Foreskin fibroblast (primary cell): ENCODE measurements at places on chromosomes 1 and 21.

GRCh38 chr1:29685387-29685786, 449.1 kb downstream of the PTPRU start:
- DNase-seq: no peak

GRCh38 chr1:45407629-45408287, 67.5 kb upstream of the MUTYH start:
- DNase-seq: no peak

DNA sequence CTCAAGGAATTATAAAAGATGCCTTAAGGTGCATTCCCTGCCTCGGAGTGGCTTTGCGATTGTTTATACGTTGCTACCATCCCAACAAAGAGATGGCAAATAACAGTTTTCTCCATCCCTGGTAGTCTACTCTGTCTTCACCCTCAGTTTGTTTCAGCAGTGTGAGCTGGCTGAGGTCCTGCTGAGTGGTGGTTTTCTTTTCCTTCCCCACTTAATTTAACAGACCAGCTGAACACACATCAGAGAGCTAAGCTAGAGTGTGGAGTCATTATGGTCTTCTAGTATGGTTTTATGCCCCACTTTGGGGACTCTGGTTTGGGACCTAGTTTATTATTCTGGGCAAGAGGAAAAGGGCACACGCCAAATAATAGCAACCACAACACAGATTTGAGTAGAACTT, 2.2 kb downstream of the PIGV start:
- DNase-seq: no peak

GRCh38 chr1:23446661-23447310, 22.2 kb upstream of the TCEA3 start:
- DNase-seq: no peak

DNA sequence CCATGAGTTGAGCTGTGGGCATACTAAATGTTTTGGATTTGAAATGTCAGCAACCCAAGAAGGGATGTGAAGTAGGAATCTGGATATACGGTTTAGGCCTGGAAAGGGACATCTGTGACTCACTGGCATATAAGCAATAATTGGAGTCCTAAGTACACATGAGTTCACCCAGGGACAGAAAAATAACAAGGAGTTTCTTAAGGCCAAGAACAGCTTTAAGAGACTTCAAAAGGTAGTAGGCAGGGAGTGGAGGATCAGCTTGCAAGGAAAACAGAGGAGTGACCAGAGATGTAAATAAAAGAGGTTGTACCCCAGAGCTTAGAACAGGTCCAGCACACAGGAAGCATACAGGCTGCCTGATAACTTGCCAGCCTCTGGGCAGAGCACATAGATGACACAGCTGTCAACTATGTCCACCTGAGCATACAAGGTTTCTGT, 28.1 kb downstream of the TMEM50B start:
- DNase-seq: peak; percentile 39

DNA sequence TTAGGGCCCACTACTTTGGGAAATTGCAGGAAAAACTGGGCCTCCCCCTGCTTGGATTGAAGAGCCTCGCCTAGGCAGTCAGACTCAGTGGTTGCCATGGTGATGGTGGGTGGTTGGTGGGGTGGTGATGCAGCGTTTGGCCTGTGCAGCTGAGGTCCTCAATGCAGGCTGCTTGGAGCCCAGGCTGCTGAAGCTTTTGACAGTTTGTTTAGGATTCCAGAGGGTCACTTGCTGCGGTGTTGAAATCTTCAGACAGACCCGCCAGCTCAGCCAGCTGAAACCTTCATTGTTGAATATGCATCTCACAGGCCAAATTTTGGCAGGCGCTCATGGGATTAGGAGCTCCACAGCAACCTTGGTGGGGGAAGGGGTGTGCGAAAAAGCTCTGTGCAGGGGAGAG, 67.9 kb downstream of the CACNA1E start:
- no peak for DNase-seq

GRCh38 chr21:34675871-34676270, 7.1 kb downstream of the CLIC6 start:
- DNase-seq: no peak

DNA sequence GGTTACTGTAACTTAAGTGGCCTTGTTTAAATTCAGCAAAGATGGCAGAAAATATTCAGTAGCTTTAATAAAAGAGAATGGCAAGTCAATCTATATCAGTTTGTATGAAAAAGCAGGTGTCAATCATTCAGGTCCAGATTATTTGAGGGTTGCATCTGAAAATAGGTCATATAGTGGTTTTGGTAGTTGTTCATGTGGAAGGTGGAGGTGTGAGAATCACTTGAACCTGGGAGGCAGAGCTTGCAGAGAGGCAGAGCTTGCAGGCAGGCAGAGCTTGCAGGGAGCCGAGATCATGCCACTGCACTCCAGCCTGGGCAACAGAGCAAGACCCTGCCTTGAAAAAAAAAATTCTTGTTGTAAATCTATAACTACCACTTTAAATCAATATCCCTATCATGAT, 88.6 kb downstream of the ZSWIM5 start:
- DNase-seq: no peak

- peak; percentile 7 for DNase-seq
Measured at GRCh38 chr1:62070384-62071011, 124.2 kb upstream of the L1TD1 start.

- DNase-seq: no peak
Measured at GRCh38 chr1:185104083-185104482, 52.7 kb downstream of the TRMT1L start.

GRCh38 chr1:54287176-54287650, 87.2 kb downstream of the MRPL37 start:
- DNase-seq: peak; percentile 61

GRCh38 chr1:37476087-37476452, 1.7 kb downstream of the ZC3H12A start:
- DNase-seq: no peak

DNA sequence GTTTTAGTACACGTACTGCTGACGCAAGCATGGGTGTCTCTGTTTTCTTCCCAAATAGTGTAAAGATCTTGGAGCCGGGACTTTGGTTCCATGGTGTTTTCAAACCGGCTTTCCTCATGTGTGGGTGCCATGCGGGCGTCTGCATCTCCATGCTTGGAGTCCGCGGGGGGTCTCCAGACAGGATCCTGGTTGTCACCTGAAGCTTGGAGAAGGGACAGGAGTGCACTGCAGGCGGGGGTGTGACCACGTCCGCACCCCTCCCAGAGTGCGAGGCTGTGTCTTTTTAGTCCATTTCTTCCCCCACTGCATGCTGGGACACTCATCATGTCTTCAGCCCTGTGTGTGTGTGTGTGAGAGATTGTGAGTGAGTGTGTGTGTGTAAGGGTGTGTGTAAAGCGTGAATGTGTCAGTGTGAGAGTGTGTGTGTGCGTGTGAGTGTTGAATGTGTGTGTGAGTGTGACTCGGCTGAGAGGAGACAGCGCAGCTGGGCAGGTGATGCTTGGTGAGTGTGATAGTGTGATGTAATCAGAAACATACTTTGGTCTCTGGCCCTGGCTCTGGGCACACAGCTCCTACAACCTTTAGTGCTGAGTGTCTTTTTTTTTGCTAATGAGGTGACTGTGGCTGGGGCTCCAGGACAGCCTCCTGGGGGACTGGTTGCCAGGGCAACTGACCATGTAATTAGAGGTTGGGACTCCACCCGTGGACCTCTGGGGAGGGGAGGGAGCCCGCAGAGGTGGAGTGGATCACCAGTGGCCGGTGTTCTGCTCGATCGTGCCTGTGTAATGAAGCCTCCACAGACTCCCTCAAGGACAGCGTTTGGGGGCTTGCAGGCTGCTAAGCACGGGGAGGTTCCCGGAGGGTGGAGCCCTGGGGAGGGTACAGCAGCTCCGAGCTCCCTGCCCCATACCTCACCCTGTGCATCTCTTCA, 55.1 kb downstream of the AGPAT3 start:
- no peak for DNase-seq

DNA sequence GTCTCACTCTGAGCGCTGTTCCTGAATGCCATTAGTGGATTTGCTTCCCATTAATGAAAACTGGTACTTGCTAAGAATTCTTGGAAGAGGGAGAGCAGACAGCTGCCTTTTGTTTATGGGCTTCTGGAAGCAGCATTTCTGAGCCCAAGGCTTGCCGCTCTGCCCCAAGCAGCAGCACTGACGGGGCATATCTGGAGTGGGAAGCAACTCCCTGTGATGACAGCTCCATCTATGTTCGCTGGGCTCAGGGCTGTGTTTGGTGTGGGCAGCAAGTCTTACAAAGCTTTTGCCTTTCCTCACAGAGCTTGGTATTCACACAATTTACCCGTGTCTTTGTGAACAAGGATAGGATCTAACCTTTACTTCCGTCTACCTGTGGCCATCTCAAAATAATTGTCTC, 72.2 kb downstream of the DDX20 start:
- DNase-seq: no peak

DNA sequence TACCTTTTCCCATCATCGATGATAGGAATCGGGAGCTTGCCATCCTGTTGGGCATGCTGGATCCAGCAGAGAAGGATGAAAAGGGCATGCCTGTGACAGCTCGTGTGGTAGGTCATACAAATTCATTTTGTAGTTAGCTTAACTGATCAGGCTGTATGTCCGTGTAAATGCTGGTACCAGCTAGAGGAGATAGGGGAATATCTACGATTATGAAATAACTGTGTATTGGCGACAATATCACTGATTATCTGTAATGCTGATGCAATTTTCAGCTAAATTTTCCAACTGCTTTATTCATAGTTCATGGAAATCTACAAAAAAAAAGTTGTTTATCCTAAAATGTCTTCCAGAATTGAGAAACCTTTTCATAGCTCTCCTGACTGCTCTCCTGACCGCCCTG, 8.3 kb downstream of the PRDX6 start:
- DNase-seq: no peak

GRCh38 chr1:66371233-66372005, 162.5 kb upstream of the SGIP1 start:
- peak; percentile 74 for DNase-seq

DNA sequence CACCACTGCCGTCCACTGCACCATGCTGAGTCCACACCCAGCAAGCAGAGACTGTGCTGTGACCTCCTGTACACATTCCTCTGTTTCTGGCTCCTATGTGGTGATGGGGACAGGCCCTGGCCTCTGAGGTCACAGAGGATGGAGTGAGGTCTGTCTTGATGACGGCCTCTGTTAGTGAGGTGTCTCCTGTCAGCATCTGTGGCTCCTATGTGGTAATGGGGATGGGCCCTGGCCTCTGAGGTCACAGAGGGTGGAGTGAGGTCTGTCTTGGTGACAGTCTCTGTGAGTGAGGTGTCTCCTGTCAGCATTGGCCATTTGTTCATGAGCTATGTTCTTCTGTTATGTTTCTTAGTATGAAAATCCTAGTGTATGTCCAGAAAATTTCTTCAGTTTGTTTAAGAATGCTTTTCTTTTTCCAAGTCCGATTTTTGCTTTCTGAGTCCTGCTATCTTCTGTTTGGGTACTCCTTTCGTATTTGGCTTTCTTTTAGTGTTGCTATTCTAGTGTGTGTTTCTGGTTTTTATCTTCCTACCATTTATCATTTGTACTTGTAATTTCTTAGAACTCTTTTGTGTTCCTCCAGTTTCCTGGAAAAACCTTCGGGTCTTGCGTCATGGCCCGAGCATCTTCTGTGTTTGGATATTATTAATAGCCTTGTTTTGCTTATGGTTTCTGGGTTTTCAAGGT, 13.4 kb downstream of the SNAP47 start:
- DNase-seq: no peak

- no peak for DNase-seq
Measured at GRCh38 chr21:15285556-15285955, 220.8 kb upstream of the NRIP1 start.

DNA sequence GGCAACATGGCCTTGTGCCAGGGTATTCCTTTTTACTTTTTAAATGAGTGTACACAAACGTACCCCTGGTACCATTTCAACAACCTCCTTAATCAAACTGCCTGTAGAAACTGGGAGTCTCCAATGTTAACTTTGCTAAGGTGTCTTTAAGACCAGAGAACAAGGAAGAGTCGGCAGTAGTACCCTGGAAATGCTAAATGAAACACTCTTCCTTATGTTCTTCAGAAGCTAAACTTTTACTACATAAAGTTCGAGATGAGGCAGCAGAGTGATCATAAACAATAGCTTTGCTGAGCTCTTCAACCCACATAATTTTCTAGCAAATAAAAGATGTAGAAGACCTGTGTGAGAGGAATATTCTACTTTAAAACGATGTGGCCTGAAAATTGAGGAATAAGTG, 297.7 kb upstream of the NRIP1 start:
- no peak for DNase-seq

DNA sequence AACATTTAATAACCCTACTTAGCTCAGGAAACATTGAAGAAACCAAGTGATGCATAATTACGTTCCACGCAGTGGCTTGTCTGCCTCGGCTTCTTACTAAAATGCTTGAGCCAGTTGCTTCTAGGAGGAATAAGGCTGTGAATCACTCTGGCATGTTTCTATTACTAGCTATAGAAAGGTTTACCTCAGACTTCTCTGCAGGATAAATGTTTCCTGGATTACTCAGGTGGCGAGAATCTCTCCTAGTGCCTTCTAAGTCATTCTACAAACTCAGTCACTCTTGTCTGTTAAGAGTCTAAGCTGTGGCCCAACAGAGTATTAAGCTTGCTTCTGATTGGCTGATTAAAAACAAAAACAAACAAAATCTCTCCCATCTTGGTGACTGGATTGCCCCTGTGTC, 92.0 kb upstream of the RALGPS2 start:
- no peak for DNase-seq

GRCh38 chr1:42177541-42177981, 13.0 kb upstream of the GUCA2A start:
- DNase-seq: peak; percentile 84

GRCh38 chr1:32250893-32251716, at the start of gene LCK:
Gene LCK, plus strand, starts transcription at chr1:32251265. Its CDS starts 23,065 bp downstream, at chr1:32274330.
- no peak for DNase-seq

DNA sequence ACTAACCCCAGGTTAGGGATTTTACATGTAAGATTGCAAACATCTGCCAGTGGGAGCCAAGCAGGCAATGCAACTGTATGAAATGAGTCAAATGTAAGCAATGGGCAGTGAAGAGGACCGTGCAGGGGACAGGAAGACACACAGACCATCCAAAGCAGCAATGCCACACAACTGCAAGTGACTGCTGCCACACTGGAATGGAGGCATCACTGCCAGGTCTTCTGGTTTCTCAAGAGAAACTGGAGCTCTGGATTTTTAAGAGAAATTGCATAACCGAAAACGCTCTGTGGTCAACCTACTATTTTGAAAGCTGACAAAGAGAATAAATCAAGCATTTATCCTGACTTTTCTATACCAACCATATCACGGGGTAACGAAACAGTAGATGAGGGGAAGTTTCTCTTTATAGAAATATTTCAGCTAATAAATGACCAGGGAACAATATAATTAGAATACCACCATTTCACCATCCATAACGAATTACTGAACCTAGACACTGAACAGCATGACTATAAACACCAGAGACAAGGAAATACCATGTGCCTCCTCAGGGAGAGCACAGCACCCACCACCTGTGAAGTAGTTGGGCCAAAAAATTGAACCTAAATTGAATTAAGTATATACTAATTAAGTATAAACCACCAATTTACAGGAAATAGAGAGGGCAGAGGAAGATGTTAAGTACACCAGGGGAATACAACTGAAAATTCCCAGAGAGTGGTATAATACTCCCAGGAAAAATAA, 4.4 kb downstream of the AK2 start:
- DNase-seq: no peak

- no peak for DNase-seq
Measured at GRCh38 chr1:160090760-160091159, 7.7 kb downstream of the IGSF8 start.

- DNase-seq: no peak
Measured at GRCh38 chr1:37553598-37553926, 531 bp downstream of the SNIP1 start.

- no peak for DNase-seq
Measured at GRCh38 chr1:38446936-38447335, 400.3 kb upstream of the POU3F1 start.
